Stimulated activated CD4-positive, alpha-beta T cell treated with anti-CD3 and anti-CD28 coated beads, Interleukin-4, amount 100 ng/mL, for 4 hours (primary cell): ENCODE measurements at places on chromosomes 4 and X.

DNA sequence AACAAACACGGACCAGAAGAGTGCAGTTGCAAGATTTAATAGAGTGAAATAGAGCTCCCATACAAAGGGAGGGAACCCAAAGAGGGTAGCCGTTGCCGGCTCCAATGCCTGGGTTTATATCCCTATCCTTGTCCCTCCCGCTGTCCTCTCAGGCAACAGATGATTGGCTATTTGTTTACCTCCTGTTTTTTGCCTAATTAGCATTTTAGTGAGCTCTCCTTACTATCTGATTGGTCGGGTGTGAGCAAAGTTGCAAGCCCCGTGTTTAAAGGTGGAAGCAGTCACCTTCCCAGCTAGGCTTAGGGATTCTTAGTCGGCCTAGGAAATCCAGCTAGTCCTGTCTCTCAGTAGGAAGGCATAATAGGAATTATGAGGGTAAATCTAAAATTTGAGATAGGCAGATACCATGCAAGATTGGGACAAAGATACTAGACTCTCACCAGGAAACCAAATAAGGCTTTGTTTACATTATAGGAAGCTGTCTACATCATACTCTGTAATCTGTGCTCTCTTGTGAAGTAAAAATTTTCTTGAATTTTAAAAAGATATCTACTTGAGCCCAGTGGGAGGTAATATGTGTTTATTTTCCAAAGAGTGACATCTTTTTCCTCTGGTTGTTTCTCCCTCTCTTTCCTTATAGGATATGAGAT, 65.9 kb downstream of the ATP10D start:
- DNase-seq: no peak

- DNase-seq: no peak
Observed at GRCh38 chrX:37646254-37646653, 39.3 kb upstream of the XK start.

- no peak for DNase-seq
Observed at GRCh38 chrX:39841604-39842003, 256.2 kb downstream of the BCOR start.

DNA sequence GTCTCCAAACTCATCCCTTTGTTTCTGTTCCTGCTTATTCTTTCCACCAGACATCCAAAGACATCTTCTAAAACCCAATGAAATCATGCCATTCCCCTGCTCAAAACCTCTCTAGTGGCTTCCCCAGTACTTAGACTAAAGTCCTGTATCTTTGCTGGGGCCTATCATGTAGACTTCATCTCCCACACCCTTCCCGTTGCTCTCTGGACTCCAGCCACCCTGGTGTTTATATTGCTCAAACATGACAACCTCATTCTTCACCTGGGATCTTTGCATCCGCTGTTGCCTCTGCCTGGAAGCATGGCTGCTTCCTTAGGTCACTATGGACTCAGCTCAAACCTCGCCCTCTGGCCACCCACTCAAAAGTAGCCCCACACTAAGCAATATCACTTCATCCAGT, 23.7 kb downstream of the TBC1D1 start:
- no peak for DNase-seq

- no peak for DNase-seq
Observed at GRCh38 chr4:184879271-184879670, 53.5 kb upstream of the ACSL1 start.

- no peak for DNase-seq
Observed at GRCh38 chrX:129682979-129683378, 28.2 kb upstream of the APLN start.

DNA sequence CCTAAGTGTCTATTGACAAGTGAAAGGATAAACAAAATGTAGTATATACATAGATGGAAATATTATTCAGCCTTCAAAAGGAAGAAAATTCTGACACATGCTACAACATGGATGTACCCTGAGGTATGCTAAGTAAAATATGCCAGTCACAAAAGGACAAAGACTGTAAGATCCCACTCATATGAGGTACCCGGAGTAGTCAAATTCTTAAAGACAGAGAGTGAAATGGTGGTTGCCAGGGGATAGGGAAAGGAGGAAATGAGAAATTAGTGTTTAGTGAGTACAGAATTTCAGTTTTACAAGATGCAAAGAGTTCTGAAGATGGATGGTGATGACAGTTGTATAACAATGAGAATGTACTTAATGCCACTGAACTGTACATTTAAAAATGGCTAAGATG, 102.3 kb upstream of the NAP1L5 start:
- no peak for DNase-seq

- no peak for DNase-seq
Observed at GRCh38 chrX:94256396-94256795, 582.4 kb downstream of the FAM133A start.

DNA sequence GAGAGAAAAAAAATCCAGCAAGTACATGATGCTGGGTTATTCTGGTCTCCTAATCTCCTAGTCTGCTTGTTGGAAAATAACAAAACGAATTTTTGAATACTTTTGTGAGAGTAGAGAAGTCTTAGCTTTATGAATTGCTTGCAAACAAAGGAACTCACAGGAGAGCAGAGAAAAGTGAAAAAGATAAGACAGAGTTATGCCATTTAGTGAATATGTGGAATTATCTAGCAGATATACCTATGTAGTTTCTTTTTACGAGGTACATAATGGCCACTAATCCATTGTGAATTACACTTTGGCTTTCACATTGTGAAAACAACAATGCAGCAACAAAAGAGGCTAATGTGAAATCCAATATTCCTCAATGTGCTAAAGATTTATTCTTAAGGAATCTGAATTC, 226.7 kb downstream of the NDST4 start:
- no peak for DNase-seq

DNA sequence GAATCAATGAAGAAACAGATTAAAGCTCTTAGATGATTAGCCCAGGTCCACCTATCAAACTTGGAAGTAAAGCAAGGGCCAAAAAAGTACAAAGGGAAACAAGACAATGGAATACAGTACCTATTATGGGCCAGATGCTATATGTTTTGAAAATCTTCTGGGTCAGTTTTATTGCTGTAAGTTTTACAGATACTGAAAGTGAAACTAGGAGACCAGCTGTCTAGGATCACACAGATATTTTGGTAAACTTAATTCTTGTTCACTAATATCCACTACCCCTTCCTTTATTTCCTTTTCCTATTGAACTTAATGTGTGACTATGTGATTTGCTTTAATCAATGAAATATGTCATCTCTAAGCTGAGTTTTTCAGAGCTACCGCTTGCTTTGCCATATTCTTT, 505.4 kb upstream of the PITX2 start:
- DNase-seq: no peak
